ENCODE measurements at places on chromosomes 12 and 14.

GRCh38 chr12:22275843-22276242 is 58.7 kb downstream of the ST8SIA1 start:
- DNase-seq, result no peak

DNA sequence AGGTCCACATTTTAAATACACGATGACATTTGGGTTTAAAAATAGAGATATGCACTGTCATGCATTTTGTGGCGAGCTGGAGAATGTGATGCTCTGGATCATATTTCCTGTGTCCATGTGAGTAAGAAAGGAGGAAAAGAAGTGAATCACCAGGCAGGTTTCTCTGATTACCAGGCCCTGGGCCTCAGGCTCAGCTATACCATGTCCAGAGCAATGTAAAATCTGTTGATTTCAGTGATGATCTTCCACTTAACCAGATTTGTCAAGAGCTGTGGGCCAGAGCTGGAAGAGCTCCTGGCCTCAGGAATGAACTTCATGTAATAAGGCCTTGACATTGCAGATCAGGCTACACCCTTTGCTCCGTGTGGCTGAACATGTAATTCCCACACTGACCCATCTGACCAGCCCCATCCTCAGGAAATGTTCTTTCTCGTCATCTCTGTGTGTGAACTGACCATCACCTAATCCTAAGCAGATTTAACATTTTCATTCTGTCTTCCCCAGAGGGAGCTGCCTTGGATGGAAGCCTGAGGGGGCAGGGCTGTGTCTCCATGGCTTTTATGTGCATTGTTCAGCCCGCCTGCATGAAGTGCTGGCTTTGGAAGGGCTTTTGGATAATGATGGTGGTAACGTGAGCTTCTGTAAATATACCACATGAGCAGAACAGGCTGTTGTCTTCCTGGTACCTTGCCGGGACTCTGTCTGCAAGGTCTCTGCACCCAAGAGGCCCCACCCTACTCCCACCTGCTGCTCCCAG is 54.5 kb downstream of the CRACR2A start:
- DNase-seq, result no peak

DNA sequence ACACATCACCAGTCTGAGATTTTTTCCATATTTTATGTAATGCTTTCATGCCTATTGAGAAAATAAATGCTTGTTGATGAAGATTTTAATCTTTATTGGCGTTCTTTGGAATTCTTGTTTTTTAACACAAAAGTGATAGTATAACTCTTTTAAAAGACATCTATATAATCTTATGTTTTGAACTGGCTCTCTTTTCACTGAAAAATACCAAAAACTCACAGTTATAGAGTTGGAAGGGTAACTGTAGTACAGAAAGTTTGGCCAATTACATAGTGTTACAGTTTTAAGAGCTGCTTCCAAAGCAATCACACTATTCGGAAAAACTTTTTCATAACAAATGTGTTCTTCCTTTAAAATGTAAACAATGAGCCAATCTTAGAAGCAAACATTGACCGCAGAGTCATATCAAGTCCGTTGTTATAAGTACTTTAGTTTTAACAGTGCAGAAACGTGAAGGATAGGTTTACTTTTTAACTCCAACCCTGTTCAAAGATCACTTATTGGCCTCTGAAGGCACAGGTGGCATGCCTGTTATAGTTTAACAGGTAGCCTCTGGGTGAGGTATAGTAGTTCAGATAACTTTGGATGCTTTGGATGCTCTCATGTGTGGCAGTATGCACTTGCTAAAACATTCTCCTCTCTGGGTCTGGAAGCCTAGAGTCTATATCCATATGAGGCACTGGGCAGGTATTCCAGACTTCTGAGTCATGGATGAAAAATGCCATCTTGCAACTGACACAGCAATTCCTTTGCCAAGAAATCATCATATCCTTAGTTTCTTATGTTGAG is 12.1 kb upstream of the NTN4 start:
- DNase-seq, result no peak

DNA sequence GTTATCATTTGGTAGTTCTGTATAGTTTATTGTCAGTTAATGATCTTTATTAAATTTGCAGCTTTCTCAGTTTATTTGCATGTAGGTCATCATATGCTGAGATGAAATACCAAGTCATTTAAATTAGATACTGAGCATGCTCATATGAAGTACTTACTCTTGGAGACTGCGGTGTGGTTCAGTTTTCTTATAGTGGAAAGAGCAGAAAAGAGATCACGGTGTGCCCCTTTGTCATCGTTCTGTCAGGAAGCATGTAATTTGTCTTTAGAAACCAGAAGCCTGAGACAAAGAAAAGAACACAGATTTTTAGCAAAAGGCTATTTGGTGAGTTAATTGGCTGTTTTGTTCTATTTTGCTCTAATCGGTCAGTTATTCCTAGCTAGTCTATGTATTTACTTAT is 75.6 kb downstream of the PLEKHA5 start:
- no peak for DNase-seq

- no peak for DNase-seq
Observed at GRCh38 chr12:26271889-26272492, 76.6 kb downstream of the SSPN start.

- DNase-seq, result no peak
Observed at GRCh38 chr12:91065396-91065795, 7.6 kb upstream of the KERA start.

- no peak for DNase-seq
Observed at GRCh38 chr14:68961781-68962584, 17.1 kb downstream of the ACTN1 start.

GRCh38 chr12:113643177-113643974 is 171.7 kb upstream of the LHX5 start:
- no peak for DNase-seq

DNA sequence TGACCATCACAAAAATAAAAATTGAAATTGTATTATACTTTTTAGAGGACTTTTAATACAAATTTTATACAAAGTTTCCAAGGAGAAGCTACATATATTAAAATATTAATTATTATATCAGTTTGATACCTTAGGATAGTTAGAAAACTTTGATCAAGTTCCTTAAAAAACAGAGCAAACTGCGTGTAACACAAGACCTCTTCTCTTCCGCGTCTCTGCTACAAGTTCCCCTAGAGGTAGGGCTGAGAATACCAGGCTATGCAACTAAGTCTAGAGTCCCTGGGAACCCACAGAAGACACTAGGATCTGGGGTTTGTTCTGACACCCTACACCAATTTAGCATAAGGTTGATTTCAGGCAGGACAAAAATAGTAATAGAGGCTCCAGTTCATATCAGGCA is 319.0 kb downstream of the FOXG1 start:
- DNase-seq, result no peak

DNA sequence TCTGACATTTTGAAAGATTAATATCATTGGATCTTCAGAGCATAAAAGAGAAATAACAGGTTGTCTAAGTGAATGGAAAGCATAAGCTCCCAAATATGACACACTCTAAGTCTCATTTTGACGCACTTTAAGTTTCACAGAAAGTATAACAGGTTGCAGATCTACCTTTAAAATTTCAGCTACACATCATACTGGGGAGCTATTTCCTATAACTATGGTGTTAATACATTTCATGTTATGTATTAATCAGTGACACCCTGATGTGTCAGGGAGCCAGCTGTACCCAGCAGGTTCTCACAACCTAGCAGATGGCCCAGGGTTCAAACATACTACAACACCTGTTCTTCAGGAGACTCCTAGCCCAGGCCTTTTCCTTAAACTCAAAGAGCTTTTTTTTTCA is 31.1 kb upstream of the TMX1 start:
- DNase-seq, result no peak

- no peak for DNase-seq
Observed at GRCh38 chr12:72509891-72510290, 237.7 kb downstream of the TRHDE start.

DNA sequence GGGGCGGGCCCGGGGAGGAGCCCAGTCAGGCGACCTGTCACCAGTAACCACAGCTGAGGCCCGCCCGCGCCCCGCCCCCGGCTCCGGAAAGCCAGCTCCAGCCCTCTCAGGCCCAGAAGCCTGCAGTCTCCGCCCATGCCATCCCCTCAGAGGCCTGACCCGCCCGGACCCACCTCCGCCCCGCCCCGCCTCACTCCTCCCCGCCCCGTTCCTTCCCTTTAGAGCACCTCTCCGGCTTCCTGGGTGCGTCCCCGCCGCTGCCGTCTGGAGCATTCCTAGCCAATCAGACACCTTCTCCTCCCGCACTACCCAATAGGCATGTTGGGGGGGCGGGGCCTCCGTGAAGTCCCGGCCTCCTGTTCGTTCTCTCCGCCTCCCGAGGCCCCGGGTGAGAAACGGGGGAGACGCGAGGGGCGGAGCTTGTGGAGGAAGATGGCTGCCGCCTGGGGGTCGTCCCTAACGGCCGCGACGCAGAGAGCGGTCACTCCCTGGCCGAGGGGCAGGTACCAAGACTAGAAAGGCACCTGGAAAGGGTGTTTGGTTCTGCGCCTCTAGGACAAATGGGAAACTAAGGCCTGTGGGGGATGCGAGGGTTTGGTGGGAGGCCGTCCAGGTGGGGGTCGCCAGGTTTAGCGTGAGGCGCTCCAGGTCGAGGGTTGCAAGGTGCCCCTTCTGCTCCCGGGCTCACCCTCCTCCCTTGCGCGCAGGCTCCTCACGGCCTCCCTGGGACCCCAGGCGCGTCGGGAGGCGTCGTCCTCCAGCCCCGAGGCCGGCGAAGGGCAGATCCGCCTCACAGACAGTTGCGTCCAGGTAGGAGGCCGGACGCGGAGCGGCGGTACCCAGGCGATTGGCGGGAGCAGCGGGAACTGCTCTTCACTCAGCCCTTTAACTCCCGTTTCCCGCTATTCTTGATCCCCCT is at the start of gene ISCA2:
TSS of gene ISCA2 (plus strand) at position 423 of the 919 bp plus-strand sequence. CDS start at position 433, 10 bp downstream.
- DNase-seq, result peak; percentile 100

DNA sequence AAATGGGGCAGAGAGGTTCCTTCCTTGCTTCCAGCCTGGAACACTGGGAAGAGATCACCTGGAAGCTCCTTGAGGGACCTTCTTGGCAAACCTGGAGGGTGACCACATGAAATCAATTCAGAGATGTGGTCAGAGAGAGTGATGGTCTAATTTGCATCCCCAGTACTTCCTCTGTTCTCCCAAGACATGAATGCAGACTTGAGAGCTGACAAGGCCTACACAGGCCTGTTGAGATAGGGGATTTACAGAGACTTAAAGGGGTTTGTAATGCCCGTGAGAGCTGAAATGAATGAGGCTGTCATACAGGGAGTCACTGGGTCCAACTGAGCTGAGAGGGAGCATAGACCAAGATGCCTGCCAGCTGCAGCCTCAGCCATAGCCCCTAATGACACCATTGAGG is 45.1 kb downstream of the TMX1 start:
- DNase-seq, result no peak

DNA sequence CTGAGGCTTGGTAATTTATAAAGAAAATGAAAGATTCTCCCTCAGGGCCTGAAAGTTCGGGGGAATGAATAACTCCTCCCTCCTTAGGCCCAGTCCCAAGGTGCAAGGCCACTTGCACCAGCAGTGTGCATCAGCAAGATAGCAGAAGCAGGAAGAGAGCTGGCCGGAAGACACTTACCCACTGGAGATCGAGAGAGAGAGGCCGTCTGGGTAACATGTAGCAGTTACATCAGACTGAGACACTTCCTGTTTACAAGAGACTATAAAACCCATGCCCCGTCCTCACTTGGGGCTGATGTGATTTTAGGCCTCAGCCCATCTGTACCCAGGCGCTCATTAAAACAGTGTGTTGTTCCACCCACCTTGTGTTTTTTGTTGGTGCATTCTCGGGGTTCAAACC is 85.2 kb downstream of the TMTC3 start:
- no peak for DNase-seq

GRCh38 chr12:12803186-12803585 is 10.0 kb upstream of the DDX47 start:
- peak; percentile 68 for DNase-seq

- DNase-seq, result peak; percentile 92
Observed at GRCh38 chr12:6965026-6965661, 5.3 kb downstream of the PHB2 start.

Measured in activated naive CD4-positive, alpha-beta T cell treated with anti-CD3 and anti-CD28 coated beads, Interleukin-2, amount 10 ng/mL, durations not matched to agents 7 days and 5 days (primary cell).